Hepatocyte (in vitro differentiated cells): ENCODE measurements at places on chromosomes 2 and 18. TPM values are rescaled to one million over a fixed set of nuclear protein-coding genes. Genes with fewer than 3 reads are reported as not detected.

UGT1A3 gene
- total RNA-seq, result not detected in 2 replicates

DYNAP gene
- total RNA-seq, result not detected in 2 replicates

CAB39 gene
- total RNA-seq, result 83.9 and 84.4 TPM in 2 replicates

DNA sequence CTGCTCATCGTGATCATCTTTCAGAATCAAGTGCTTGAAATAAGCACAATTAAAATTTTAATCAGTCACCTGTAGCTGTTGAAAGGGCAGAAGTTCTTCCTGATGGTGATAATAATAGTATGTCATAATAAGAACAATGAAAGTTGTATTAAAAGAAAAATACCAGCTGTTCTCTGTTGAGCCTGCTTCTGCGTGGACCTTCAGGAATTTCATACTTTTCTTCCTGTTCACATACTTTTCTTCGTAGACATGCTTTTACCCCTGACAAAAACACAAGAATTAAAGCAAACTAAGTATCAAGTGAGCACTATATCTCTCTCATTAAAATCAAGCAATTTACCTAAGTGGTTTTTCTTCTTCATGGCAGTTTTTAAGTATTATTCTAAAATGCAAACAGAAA lies 79.2 kb downstream of the BARD1 start:
- no peak for DNase-seq
- H3K36me3 ChIP-seq, result no peaks in the 10 kb centered on the region
- no peaks in the 10 kb centered on the region for H3K27me3 ChIP-seq
- no peak overlapping the region for H3K27ac ChIP-seq

DNA sequence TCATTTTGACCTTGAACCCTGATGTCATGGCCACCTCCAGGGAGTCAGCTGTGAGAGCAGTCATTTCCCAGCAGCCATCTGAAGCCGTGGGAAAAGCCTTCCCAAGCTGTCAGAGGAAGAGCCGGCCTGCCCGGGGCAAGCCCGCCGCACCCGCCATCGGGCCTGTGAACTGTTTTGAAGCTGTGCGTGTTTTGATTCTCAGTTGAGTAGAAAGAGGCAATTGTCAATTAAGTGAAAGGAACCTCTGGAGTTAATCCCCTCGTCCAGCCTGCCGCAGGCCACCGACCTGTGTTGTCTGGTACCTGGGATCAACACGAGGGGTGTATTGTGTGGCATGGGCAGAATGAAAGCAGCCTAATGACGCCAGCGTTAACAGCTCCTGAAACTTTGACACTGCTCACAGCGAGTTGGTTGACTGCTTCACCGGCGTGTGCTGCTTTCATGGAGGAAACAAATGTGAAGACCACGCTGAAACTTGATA lies 318.4 kb downstream of the AGAP1 start:
- H3K27me3 ChIP-seq, result no peaks in the 10 kb centered on the region
- H3K36me3 ChIP-seq, result no peaks in the 10 kb centered on the region
- H3K4me3 ChIP-seq, result no peak overlapping the region
- no peak overlapping the region for H3K27ac ChIP-seq
- no peak for DNase-seq
- H3K4me1 ChIP-seq, result no peaks in the 10 kb centered on the region

DNA sequence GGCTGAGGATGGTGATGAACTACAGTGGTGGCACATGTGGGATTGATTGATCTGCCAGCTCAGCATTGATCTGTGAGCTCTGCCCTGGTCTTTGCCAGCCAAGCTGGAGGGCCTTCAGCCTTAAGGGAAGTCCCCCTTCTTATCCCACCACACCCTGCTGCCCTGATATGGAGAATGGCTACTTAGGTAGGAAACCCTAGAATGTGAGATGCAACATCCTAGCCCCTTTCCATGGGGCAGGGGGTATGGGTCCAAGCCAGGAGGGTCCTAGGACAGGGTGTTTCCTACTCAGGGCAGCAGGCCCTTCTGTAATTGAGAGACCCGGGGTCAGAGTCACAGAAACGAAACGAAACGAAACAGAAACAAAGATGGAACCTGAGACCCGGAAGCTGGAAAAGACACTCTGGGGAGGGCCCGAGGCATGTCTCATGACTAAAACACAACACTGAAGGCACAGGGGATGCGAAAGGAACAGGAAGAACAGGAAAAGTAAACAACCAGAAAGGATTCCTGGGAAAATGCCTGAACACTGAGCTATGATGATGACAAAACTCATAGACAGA lies 16.9 kb upstream of the SULT1C2 start:
- H3K36me3 ChIP-seq, result no peaks in the 10 kb centered on the region
- no peaks in the 10 kb centered on the region for H3K27me3 ChIP-seq
- peak overlapping the region; percentile 88 for H3K27ac ChIP-seq
- DNase-seq, result no peak
- no peak overlapping the region for H3K4me3 ChIP-seq

DNA sequence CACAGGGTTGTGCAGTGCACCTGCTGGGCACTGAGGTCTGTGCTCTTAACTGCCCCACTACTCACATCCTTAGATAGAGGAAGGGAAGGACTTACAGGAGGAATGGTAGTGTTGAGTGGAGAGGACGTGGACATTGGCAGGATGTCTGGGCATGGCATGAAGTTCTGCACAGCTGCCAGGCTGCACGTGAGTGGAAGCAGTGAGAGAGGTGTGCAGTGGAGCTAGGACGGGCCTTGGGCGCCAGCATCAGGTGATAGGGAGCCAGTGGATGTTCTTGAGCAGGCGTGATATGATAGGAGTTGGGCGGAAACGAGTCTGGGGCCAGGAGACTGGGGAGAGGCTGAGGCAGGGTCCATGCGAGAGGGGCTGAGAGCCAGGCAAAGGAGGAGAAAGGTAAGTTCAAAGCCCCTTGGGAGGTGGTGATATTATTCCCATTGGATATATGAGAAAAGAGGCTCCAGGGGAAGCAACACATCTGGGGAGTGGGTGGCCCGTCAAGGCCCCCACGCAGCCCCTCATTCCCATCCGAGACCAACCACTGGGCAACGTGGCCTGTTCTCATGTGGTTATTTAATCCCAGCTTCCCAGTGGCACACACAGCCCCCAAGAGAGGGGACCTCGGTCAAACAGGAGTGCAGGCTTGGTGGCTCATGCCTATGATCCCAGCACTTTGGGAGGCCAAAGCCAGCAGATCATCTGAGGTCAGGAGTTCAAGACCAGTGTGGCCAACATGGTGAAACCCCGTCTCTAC lies 45.7 kb upstream of the SNED1 start:
- no peak for DNase-seq
- H3K4me1 ChIP-seq, result peaks cover 27% of the 10 kb centered on the region
- no peak overlapping the region for H3K27ac ChIP-seq
- no peak overlapping the region for H3K4me3 ChIP-seq

GRCh38 chr2:179106676-179107428 lies 56.9 kb upstream of the CCDC141 start:
- no peak overlapping the region for H3K4me3 ChIP-seq
- H3K27me3 ChIP-seq, result no peaks in the 10 kb centered on the region
- H3K4me1 ChIP-seq, result peaks cover 19% of the 10 kb centered on the region
- peak overlapping the region; percentile 52 for H3K27ac ChIP-seq

DNA sequence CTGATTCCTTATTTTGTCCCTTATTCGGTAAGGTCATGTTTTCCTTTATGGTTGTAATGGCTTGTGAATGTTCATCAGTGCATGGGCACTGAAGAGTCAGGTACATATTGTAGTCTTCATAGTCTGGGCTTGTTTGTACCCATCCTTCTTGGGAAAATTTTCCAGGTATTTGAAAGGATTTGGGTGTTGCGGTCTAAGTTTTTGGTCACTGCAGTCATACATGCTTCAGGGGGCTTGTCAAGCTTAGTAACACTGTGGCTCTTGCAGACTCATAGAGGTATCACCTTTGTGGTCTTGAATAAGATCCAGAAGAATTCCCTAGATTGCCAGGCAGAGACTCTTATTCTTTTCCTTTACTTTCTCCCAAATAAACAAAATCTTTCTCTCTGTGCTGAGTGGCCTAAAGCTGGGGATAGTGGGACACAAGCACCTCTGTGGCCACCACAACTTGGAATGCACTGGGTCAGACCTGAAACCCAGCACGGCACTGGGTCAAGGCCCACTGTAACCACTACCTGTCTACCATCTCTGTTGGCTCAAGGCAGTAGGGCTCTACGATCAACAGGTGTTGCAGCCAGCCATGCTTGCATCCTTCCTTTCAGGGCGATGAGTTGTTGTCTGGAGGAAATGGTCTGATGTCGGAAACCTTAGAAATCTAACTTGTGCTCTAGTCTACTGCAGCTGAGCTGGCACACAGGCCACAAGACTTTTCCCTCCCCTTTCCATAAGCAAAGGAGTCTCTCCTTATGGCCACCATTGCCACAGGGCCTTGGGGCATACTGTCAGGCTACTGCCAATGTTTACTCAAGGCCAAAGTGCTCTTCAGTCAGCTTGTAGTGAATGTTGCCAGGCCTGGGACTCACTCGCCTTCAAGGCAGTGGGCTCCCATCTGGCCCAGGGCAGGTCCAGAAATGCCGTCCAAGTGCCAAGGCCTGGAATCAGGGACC lies 21.5 kb downstream of the IL1RN start:
- H3K4me1 ChIP-seq, result no peaks in the 10 kb centered on the region
- H3K4me3 ChIP-seq, result no peak overlapping the region
- no peaks in the 10 kb centered on the region for H3K36me3 ChIP-seq
- no peaks in the 10 kb centered on the region for H3K27me3 ChIP-seq

DNA sequence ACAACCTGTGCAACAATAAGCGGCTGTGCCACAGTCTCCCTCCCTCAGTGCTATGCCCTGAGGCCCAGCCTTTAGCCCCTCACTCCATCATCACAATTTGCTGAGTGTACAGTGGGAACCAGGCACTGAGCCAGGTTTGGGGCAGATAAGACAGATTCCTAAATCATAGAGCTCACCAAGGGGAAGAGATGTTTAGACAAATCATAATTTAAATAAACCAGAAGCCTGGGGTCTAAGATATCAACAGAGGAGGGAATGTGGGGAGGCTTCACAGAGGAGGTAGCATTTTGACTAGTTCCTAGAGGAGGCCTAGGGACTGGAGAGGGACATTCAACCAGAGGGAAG lies 139.3 kb upstream of the EPAS1 start:
- DNase-seq, result no peak
- no peak overlapping the region for H3K27ac ChIP-seq
- H3K4me3 ChIP-seq, result no peak overlapping the region
- H3K36me3 ChIP-seq, result no peaks in the 10 kb centered on the region
- H3K4me1 ChIP-seq, result peaks cover 22% of the 10 kb centered on the region
- H3K27me3 ChIP-seq, result no peaks in the 10 kb centered on the region
